ENCODE measurements at places on chromosomes 5 and 9.
A peak's percentile ranks its signal among the peaks of the same experiment; 100 is the strongest.

DNA sequence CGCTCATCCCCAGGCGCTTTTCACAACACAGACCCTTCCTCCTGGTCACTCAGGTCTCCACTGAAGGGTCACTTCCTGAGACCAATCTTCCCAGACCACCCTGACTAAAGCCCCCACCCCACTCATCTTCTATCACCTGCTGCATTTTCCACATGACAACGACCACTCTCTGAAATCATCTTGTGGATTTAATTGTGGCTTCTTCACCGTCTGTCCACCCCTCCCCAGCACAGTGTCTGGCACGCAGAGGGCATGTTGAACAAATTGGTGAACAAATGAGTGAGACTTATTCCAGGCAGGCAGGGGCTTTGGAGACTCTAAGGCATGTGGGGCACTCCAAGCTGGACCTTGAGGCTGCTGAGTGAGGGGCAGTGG is 8.8 kb downstream of the BARX1 start:
- DNase-seq: no peak

- no peak for DNase-seq
Observed at GRCh38 chr5:10702040-10702629, 58.9 kb downstream of the DAP start.

- DNase-seq: no peak
Observed at GRCh38 chr9:136804509-136805206, 3.1 kb upstream of the RABL6 start.

DNA sequence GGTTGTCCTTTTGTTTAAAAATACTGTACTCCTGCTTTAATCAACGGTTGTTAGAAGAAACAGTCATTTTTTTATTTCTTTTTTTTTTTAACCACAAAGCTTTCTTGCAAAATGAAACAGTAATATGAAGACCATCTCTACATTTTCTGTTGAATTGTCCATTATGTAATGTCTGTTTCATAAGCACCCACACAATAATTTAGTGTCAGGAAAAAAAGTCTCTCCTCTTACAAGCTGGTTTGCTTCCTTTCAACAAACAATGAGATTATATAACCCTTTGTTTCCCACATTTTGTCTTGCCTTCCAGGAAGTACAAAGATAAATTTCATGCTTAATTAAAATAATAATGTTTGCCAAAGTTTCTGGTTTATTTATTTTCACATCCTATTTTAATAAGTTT is 16.7 kb downstream of the CTNNAL1 start:
- DNase-seq: no peak

GRCh38 chr5:174003795-174004194 is 14.8 kb downstream of the C5orf47 start:
- DNase-seq: no peak

GRCh38 chr5:93417490-93417889 is 163.5 kb downstream of the NR2F1-AS1 start:
- DNase-seq: no peak

DNA sequence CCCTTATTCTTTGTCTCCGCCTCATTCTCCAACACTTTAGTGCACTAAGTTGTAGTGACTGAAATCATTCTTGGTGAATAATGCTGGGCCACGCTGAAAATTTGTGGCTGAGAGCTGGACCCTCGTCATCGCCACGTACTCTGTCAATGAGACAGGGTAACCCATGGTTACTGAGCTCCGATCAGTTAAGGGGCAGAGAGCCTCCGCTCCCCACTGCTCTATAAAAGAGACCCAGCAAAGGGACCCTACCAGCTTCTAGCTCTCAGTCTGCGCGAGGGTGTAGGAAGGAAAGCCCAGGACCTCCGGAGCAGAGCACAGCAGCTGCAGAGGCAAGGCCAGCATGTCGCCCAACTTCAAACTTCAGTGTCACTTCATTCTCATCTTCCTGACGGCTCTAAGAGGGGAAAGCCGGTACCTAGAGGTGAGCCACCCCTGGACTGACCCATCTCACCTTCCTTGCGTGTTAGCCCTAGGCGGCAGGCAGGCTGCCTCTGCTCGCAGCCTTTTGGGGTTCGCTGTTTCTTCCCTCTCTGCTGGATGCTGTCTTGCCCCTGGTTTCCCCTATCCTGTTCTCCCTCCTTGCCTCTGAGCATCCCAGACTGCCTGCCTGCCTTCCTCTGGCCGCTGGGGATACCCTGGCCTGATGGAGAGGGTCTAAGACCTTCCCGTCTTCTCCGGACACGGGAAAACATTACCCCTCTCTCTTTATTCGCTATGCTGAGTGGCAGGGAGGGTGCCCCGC is at the start of gene CRHBP:
Gene CRHBP, plus strand, starts transcription at position 251 of the 742 bp plus-strand sequence. Its CDS starts 90 bp downstream, at position 341.
- no peak for DNase-seq

DNA sequence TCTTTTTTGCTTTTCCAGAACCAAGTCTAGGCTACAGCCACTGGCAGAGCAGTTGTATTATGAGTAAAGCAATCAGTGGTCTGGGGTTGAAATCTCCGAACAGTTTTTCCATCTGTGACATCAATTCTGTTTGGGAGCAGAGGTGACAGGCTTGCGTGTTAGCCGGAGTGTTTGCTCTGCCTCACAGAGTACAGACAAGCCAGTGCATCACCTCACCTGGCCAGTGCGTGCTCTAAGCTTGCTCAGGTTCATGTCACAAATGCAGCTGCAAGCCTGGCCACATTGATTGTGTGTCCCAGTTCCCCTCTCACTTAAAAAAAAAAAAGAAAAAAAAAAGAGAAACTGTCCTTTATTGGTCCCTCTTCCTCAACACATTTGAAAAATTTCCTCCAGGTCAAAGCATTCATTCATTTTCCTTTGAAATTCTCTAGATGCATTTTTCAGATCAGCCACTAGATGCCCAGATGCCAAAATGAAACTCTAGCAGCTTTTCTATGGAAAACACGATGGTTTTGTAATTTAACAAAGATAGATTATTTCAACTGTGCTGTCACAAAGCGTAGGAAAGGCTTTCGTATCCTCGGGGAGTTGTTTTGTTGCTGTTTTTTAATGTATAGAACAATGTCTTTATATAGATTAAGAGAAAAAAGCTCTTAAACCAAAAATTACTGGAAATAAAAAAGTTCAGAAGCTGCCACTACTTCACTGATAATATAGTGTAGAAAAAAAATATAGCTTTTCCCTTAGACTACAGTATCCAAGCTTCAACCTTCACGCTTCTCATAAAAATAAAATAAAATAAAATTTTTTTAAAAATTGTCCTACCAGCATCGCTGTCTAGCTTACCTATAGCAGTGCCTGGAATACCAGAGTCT is 585.5 kb downstream of the TLE1 start:
- no peak for DNase-seq

GRCh38 chr5:32765266-32765665 is 54.1 kb downstream of the NPR3 start:
- no peak for DNase-seq

DNA sequence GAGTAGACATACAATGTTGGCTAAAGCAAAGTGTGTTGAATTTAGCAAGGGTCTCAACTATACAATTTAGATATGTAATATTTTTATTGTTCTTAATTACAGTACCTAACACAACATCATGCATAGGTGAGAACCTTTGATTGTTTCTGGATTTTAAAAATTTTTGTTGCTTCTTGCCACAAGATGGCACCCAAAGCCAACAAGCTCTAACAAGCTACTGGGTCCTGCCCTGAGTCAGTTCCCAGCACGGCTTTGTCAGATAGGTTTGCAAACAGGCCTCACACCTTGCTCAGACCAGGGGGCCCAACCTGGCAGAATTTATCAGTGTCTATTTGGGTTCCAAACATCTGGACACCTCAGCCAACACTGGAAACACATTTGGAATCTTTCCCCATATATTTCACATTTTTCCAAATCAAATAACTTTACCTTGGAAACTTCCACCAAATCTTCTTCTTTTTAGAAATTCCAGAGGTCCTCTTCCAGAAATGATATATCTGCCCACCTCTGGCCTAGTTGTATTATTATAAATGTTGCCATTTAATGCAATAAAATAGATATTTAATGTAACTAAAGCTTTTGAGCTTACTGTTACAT is 49.5 kb upstream of the EGFLAM start:
- no peak for DNase-seq

DNA sequence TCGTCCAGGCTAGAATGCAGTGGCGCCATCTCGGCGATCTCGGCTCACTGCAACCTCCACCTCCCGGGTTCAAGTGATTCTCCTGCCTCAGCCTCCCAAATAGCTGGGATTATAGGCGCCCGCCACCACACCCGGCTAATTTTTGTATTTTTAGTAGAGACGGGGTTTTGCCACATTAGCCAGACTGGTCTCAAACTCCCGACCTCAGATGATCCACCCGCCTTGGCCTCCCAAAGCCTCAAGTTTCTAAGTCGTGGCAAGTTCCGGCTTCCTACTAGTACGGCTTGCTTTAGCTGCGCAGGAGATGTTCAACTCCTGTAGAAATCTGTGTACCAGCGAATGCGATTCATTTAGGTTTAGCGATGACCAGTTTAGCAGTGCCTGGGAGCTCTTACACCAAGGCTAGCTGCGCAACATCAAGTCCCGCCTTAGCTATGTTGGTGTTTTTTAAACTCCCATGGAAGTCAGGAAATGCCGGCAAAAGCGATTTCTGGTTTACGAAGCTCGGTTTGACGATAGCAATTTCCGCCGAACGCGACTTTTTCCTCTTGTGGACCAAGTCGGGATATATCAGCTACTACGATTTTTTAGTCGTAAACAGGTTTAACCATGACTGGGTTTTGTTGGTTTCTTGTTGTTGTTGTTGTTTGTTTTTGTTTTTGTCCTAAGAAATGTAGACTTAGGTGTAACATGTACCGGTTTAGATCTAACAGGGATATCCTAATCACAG is 46.4 kb downstream of the ANXA2R start:
- DNase-seq: peak; percentile 81

- DNase-seq: no peak
Observed at GRCh38 chr5:143933451-143933850, 121.5 kb downstream of the HMHB1 start.

DNA sequence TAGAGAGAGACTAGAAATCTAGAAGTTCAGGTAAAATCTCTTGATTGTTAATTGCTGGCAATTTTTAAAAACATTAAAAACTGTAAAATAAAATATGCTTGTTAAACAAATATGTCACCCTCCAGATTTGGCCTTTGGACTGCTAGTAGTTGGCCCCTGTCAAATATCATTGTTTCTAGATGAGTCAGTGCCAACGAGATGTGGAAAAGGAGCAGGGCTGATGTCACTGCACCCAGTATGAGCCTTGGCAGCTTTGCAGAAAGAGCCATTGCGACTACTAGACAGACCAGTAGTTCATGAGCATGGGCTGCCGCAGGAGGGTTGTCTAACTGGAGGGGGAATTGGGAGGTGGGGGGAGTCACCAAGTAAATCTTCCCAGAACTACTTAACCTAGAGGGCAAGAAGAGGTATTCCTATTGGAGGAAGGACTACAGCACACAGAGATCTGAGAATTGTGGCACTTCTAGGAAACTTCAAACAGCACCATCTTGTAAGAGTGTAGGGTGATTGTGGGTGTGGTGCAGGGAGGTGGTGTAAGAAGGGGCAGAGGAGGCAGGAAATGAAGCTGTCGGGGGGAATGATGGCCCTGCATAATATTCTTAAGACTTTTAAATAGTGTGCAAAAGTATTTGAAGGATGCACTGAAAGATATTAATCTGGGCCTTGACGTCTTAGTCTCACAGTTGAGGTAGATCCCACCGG is 7.1 kb upstream of the DOCK2 start:
- DNase-seq: no peak

DNA sequence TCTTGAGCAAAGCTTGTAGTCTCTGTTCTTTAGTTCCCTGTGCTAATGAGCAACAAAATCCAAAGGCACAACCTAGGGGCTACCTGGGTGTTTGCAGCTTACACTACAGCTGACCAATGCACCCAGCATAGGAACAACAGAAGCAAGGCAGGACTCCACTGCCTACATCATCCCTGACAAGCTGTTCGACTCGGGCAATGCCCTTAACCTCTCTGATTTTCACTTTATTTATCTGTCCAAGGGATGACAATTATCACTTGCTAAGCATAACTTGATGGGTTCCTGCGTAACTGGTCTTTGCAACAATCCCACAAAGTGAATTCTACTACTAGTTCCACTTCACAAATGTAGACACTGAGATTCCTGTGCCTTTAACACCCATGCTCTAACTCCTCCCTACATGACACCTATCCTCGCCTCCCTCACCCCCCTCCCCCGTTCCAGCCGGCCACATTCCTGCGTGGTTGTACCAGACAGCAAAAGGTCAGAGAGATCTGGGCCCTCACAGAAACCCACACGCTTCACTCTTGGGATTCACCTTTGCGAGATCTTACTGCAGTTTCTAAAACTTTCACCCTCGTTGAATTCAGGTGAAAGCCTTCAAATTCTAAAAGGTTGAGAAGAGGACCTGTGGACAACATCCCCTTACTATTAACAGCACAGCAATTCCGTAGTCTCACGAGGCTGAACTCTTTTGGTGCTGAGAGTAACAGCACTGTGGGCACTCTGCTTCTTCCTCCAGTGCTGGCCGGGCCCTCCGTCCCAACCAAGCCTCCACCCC is 995 bp downstream of the IPPK start:
- DNase-seq: peak; percentile 36

GRCh38 chr9:98201102-98201501 is 8.7 kb upstream of the CORO2A start:
- DNase-seq: no peak

DNA sequence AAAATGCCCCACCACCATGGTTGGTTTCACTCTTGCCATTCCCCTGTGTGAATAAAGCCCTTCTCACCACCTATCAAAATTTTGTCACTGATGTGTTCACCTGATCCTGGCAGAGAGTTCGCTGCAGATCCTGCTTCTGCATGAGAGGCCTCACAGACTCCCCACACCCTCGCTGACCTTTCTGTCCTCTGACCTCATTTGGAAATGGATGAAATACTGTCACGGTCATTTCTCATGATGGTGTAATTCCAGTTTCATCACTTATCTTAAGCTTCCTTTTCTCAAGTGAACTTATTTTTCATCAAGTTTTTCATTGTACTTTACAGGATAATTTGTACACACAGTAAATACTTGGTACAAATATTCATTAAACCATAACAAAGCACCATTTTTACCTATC is 131.3 kb downstream of the FRMD3 start:
- DNase-seq: no peak

- DNase-seq: no peak
Observed at GRCh38 chr5:97545886-97546535, 363.0 kb upstream of the RIOK2 start.

Measured in CD4-positive, alpha-beta T cell treated with Interleukin-21 for 1 hour (primary cell).